Tibial nerve (tissue), 4 donors: ENCODE measurements at places on chromosomes 2 and 18.

GRCh38 chr2:195319112-195319460 is 337.9 kb upstream of the SLC39A10 start:
- H3K27ac ChIP-seq = no peak overlapping the region
- H3K4me1 ChIP-seq = no peaks in the 10 kb centered on the region
- H3K27me3 ChIP-seq = no peaks in the 10 kb centered on the region
- no peak overlapping the region for H3K4me3 ChIP-seq
- DNase-seq = no peak
- H3K36me3 ChIP-seq = no peaks in the 10 kb centered on the region

DNA sequence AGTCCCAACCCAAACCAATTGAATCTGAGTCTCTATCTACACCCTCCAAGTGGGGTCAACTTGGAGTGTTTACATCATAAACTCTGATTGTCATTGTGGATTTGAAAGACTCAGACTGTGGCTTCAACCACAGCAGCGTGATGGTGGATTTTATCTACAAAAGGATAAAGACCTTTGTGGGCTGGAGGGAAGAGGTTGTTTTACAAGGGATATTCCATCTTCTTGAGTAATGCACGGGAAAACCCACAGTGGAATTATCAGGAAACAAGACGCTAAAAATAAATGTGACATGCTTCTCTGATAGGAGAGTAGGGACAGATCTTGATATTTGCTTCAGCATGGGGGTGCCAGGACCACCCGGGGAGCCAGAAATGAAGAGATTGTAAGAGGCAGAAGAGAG is 93.5 kb downstream of the LPIN1 start:
- H3K36me3 ChIP-seq = no peaks in the 10 kb centered on the region
- H3K4me1 ChIP-seq = no peaks in the 10 kb centered on the region
- DNase-seq = no peak
- H3K27ac ChIP-seq = no peak overlapping the region
- no peaks in the 10 kb centered on the region for H3K27me3 ChIP-seq
- H3K4me3 ChIP-seq = no peak overlapping the region

DNA sequence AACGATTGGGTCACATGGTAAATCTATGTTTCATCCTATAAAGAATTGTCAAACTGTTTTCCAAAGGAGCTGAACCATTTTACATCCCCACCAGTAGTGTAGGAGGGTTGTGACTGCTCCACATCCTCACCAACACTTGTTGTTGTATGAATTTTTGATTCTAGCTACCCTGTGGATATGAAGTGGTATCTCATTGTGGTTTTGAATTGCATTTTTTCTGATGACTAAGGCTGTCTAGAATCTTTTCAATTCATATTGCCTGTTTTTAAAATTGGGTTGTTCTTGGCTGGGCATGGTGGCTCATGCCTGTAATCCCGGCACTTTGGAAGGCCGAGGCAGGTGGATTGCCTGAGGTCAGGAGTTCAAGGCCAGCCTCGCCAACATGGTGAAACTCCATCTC is 44.5 kb downstream of the TXNL1 start:
- no peaks in the 10 kb centered on the region for H3K27me3 ChIP-seq
- H3K27ac ChIP-seq = no peak overlapping the region
- no peaks in the 10 kb centered on the region for H3K36me3 ChIP-seq
- no peaks in the 10 kb centered on the region for H3K4me1 ChIP-seq
- H3K4me3 ChIP-seq = no peak overlapping the region

- H3K36me3 ChIP-seq = no peaks in the 10 kb centered on the region
- DNase-seq = no peak
- H3K4me3 ChIP-seq = no peak overlapping the region
- no peaks in the 10 kb centered on the region for H3K27me3 ChIP-seq
- no peaks in the 10 kb centered on the region for H3K4me1 ChIP-seq
Observed at GRCh38 chr18:13356032-13356431, 137.5 kb downstream of the LDLRAD4 start.

DNA sequence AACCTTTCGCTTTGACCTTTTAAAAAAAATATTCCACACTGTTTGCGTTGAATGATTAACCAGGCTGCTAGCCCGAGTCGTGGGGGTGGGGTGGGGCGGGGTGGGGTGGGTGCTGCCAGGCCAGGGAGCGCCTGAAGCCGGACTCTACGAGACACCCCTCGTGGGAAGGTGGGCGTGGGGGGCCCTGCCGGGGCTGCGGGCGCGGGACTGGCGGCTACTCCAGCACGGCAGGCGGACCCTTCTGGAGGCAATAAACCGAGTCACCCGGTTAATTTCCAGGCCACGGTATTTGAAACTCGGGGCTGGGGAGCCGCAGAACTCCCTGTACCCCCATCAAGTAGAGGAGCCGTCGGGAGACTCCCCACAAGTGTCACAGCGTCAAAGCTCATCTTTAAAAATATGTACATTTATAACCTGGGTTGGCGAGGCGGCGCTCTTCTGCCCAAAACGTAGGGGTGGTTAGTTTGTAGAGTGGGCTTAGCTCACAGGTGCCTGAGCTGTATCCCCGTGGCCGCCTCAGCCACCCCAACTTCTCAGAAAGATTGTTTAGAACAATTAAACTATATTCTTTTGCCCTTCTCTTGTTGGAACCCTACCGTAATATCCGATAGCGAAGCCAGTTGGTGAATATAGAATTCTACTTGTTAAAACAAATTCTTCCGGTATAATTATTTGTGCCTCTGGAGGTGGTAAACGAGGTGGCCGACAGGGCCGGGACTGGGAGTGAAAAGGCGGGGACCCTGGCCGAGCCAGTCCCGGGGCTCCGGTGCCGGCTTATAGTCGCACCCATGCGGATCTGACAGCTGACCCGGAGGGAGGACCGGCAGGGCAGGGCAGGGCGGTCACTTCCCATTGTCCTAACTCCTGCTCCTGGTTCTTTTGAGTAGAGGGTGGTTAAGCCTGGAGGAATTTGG is 1.4 kb downstream of the B3GNT2 start:
- DNase-seq = no peak
- H3K27ac ChIP-seq = peak overlapping the region; percentile 92
- no peaks in the 10 kb centered on the region for H3K27me3 ChIP-seq
- H3K36me3 ChIP-seq = no peaks in the 10 kb centered on the region
- peaks cover 48% of the 10 kb centered on the region for H3K4me1 ChIP-seq
- peak overlapping the region; percentile 84 for H3K4me3 ChIP-seq

DNA sequence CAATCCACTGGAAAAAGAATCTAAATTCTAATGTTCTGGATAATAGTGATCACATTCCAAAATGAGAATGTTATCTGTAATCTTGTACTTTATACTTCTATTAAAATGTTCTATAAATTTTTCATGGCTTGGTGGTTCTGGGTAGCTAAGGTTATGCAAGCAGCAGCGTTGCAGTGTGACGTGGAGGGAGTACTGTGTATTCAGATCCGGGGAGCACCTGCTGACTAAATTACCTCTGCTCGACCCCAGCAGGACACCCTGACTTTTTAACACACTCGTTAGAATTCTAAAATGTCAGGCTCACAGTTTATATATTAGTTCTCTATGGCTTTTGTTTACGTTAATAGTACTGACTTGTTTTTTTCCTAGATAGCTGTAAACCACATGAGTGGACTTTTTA is 13.0 kb downstream of the ATIC start:
- H3K27ac ChIP-seq = peak overlapping the region; percentile 25
- DNase-seq = no peak
- no peaks in the 10 kb centered on the region for H3K36me3 ChIP-seq
- H3K4me1 ChIP-seq = no peaks in the 10 kb centered on the region
- H3K27me3 ChIP-seq = no peaks in the 10 kb centered on the region
- H3K4me3 ChIP-seq = no peak overlapping the region
